ENCODE measurements at places on chromosomes 2 and 18.

GRCh38 chr2:46025676-46026075, 271.5 kb upstream of the EPAS1 start:
- DNase-seq = no peak

DNA sequence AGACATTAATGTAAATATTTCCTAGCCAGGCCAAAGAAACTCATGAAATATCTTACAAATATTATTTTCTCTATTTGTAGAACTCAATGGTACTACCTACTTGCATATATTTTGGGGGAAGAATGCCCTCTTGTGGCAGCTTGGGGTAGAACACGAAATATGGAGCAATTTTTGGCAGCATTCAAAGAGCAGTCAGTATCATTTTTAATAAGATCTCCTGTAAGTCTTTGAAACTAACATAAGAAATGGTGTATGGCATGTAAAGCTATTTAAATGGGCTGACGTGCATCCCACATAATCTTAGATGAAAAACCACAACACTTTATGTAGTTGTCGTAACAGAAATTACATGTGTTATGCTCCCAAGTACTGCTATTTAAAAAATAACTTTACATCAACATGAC, 62.3 kb upstream of the CCDC195 start:
- peak; percentile 76 for DNase-seq

DNA sequence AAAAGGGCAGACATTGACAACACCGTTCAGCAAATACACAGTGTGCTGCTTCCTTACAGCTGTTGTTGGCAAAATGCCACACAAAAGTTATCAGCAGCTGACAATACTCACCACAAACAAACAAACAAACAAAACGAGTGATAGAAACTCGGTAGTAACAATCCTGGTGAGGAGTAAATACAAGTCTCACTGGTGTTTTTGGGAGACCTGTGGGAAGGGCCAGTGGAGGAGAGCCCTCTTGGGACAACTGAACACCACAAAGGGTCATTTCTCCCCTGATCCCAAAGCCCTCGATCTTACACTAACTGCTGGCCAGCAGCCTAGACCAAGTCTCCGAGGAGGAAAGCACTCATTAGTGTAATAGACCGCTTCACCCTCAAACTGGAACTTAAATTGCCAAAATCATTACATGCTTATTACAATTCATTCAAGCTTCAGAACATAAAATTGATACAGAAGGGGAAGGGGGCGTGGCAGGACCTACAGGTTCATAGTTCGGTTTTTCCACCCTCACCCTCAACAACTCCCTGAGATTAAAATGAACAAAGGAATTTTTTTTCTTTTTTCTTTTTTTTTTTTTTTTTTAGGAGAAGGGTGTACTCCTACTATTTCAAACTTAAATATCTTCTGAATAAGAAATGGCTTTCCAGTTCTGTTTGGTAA, 5.0 kb downstream of the AP1S3 start:
- DNase-seq = no peak

GRCh38 chr2:223414646-223415045, 187.5 kb downstream of the SCG2 start:
- DNase-seq = peak; percentile 41

GRCh38 chr2:98912957-98913915, 22.8 kb downstream of the CRACDL start:
- DNase-seq = peak; percentile 10

- DNase-seq = no peak
These were observed 238.5 kb upstream of the RGPD4 start for GRCh38 chr2:107588181-107588580.

All from testis (tissue), 5 donors.